ENCODE measurements at places on chromosomes 3 and 15. TPM values are rescaled to one million over a fixed set of nuclear protein-coding genes. Genes with fewer than 3 reads are reported as not detected.

LIPC gene
- total RNA-seq: 0.50 TPM

TMEM41A gene
- total RNA-seq: 13.5 TPM

FMN1 gene
- total RNA-seq: 9.4 TPM

SENP8 gene
- total RNA-seq: 3.6 TPM

REC114 gene
- 1.8 TPM for total RNA-seq

SENP7 gene
- total RNA-seq: 10.6 TPM

ECE2 gene
- 1.1 TPM for total RNA-seq

SPATA16 gene
- not detected for total RNA-seq

SLC28A2 gene
- total RNA-seq: not detected

DNA sequence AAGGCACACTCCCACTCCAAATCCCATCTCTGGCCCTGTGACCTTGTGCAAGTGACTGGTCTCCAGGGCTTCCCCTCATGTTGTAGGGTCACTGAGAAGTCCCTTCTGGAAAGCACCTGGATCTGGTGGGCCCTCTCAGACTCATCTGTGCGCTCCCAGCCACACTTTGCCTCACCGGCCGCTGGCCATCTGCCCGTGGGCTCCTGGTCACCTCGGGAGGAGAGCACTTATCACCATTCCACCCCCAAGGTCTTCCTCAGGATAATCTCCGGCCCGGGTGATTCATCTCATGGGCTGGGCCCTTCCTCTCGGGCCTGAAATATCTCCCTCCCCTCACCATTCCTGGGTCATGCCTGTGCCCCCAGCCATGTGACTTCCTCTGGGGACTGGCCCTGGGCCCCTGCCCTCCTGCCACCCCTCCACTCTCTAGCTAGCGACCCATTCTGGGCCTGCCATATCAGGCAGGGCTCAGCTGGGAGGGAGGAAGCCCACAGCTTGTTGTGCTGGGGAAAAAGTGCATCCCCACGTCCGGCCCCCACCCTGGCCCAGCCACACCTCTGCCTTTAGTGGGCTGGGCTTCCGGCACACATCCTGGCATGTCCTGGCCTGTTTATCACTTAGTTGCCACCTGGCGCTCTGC is 10.6 kb upstream of the WNT7A start:
- peak; percentile 65 for DNase-seq

DNA sequence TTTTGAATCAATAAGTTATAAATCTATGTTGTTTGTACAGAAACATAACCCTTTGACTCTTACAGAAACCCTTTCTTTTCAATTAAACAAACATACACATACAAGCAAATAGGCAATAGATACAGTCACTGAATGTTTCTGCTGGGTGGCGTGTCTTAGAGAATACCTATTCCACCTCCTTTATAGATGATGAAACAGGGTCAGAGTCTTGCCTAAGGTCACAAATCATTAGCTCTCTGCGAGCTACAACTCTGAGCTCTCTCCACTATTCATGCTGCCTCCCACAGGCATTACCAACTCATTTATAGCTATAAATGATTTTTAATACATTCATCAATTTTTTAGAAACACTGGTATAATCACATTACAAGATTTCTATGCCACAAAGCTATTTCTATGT is 152.6 kb downstream of the RSL24D1 start:
- no peak for DNase-seq

DNA sequence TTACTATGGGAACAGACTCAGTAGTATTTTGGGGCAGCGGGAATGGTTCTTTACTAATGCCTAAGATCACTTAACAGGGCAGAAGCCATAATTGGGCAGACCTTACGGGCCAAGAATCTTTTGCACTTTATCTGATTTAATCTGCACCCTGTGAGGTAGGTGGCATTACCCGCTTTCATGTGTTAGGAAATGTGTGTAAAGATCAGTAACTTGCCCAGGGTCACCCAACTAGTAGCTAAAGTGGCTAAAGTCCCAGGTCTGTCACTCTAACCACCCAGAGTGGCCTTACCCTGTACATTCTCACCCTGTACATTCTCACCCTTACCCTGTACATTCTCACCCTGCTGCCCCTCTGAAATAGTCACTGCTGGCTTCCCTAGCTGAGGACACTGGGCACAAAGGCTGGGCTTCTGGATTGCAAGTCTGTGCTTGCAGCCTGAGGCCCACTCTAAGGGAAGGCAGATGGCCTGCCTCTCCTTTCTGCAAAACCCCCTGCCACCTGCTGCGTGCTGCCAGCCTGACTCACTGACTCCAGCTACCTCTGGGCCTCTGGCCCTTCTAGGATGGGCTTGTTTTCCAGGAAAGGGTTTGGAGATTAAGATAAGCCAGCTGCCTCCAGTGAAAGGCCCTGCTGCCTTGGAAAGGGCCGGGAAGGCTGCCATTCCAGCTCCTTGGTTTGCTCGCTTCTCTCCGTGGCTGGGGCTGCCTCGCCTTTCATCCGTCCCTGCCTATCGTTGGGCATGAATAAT is 37.5 kb upstream of the MYZAP start:
- DNase-seq: peak; percentile 43

GRCh38 chr3:136351905-136352304 is 101.8 kb downstream of the PCCB start:
- no peak for DNase-seq

DNA sequence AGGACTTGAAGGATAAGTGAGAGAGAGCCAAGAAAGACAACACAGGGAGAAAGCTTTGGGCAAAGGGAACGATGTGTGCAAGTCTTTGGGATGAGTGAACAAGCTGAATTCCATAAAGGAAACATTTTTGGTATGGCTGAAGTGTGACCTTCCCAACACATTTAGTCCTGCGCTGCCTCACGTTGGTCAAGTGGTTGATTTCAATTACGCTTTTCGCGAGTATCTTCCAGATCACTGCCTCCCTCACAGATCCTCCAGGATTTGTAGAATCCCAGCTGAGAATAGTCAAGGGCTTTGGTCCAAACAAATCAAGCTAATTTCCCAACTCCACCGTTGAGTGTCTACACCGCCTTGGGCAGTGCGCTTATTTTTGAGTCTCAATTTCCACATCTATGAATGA is 338.4 kb upstream of the ADAMTS9 start:
- no peak for DNase-seq

DNA sequence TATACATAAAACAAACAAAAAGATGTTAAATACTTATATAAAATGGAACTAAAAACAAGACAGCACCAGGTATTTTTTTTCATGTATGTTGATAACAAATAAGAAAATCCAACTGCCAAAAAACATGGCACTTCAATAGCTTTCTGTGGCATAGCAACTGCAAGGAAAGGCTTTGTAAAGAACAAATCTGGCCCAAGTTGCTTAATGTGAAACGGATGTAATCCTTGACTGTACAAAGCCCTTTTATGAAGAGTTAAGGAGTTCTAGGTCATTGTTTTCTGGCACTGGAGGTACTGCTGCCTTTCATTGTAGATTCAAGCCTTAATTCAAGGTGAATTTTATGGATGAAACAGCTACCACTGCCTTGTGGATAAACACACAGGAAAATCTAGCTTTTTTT is 68.8 kb upstream of the SLC12A8 start:
- no peak for DNase-seq

GRCh38 chr3:172294223-172294806 is 153.9 kb downstream of the GHSR start:
- no peak for DNase-seq

GRCh38 chr15:24848050-24848449 is 106.7 kb upstream of the SNRPN start:
- peak; percentile 53 for DNase-seq

DNA sequence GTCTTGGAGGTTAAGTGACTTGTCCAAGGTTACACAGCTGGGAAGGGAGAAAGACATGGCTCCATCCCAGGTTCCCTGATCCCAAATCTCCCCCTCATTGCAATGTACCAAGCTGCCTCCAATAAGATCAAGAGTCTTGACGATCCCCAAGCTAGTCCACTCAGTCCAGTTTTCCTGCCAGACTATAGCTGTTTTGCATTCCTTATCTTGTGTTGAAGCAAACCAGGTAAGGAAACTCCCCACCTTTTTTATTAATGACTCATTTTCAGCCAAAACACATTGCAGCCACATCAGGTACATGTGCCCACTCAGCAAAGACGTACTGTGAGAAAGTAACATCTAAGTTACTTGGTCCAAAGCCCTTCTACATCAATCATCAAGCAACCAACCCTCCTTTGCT is 41.9 kb downstream of the LIPC start:
- DNase-seq: no peak

GRCh38 chr3:185149591-185149990 is 3.3 kb downstream of the C3orf70 start:
- DNase-seq: no peak

DNA sequence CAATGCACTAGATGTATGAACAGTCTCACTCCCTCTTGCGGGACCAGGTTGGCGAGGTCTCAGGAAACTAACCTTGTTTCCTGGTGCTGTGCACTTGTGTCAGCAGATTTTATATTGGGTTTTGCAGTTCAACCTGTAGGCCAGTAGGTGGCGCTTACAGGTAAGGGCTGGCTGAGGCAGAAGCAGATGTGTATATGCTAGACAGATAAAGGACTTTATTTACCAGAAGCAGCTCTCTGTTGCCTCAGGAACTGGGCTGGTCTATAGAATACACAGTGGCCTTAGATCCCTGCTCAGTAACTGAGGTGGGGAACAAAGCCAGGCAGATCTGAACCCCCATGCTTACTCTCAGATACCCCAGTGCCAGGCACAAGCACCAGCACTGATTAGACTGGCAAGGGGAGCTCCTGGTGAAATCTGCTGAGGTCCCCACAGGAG is 296.8 kb downstream of the DOCK3 start:
- DNase-seq: no peak

DNA sequence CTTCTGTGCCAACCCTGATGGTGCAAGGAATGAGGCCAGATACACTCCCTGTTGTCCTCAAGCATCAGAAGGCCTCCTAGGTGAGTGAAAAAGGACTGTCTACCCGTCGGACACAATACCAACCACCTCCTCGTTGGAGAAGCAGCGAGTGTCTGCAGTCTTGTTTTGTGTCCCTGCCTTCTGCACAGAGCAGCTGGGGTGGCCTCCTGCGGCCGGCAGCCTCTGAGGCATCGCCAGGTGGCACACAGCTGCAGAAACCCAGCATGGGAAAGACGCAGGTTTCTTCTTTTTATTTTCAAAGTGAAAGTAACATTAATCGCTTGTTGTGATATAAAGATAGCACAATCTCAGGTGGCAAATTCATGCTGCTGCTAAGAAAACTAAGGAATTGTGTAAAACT is 509.9 kb downstream of the OCA2 start:
- no peak for DNase-seq

DNA sequence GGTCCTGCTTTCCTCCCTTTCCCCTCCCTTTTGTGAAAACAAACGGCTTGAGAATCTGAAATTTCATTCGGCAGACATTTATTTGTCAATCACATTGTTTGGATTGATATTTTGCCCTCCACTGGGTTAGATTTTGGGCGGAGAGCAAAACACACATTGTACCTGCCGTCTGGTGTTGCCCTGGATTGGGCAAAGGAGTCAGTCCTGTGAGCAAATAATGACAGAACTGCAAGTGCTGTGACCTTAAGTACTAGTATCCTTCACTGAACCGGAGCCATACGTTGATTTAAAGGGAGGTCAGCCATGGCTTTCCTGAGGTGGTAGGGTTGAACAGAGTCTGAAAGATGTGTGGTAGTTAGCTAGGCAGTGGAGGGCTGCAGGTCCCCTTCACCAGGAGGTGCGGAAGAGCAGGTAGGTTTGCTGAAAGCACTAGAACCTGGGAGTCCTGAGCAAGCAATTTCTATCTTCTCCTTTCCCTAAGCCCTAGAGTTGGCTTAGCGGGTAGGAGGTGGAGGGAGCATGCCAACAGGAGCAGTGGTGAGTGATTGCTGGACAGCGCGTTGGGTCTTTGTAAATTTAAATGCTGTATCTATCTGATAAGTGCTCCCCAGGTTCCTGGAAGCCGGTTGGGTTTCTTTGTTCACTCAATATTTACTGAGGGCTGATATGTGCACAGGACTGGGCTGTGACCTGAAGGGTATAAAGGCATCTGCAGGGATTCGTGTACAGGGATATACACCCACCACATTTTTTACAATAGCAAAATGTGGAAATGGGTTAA is 2.0 kb downstream of the PDIA5 start:
- DNase-seq: no peak

- DNase-seq: no peak
These were observed 58.1 kb upstream of the AGBL1 start for GRCh38 chr15:86021281-86022264.

DNA sequence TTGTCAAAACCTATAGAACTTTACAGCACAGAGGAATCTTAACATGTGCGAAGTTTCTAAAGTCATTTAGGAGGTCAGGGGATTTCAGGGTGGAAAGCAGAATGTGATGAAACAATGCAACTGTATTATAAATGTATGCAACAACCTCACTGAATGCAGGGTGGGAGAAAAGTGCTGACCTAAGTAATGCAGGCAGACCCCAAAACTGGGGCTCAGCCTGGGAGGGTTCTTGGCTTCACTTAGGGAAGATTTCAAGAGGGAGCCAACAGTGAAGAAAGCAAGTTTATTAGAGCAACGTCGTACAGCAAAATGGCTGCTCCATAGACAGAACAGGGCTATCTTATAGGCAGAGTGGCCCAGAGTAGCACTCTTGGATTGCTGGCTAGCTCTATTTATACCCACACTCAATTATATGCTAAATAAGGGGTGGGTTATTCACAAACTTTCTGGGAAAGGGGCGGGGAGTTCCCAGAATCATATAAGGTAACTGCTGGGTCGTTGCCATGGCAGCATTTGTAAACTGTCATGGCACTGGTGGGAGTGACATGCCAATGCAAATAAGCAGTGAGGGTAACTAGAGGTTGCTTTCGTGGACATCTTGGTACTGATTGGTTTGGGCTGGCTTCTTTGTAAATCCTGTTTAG is 14.2 kb upstream of the CAND2 start:
- DNase-seq: peak; percentile 48
